Mesendoderm (in vitro differentiated cells): ENCODE measurements at places on chromosomes 4 and X.

DNA sequence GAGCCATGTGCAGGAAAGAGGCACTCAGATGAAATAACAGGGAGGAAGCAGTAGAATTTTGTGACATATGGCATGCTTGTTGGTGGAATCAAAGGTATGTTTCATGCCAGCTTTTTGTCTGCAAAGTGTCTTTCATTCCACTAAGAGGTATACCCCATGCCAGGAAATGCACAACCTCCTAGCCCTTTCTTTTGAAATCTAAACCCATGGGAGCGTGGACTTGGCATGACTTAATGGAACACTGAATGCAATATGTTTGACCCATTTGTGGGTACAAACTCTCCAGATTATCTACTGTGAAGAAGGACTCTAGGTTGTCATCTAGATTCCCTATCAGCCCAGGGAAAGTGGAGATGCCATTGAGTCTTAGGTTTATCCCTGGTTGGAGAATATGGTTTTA is 338.3 kb upstream of the TEX13C start:
- no peaks in the 10 kb centered on the region for H3K27me3 ChIP-seq
- H3K27ac ChIP-seq, result no peak overlapping the region
- no peaks in the 10 kb centered on the region for H3K4me1 ChIP-seq
- no peak for DNase-seq
- H3K36me3 ChIP-seq, result no peaks in the 10 kb centered on the region

GRCh38 chrX:115332832-115333231 is 43.3 kb downstream of the LUZP4 start:
- no peaks in the 10 kb centered on the region for H3K36me3 ChIP-seq
- no peak for DNase-seq
- H3K27ac ChIP-seq, result no peak overlapping the region
- H3K4me3 ChIP-seq, result no peak overlapping the region
- H3K4me1 ChIP-seq, result no peaks in the 10 kb centered on the region

- DNase-seq, result no peak
- H3K4me1 ChIP-seq, result peaks cover 9% of the 10 kb centered on the region
- no peak overlapping the region for H3K27ac ChIP-seq
- H3K36me3 ChIP-seq, result no peaks in the 10 kb centered on the region
- H3K27me3 ChIP-seq, result no peaks in the 10 kb centered on the region
Observed at GRCh38 chr4:3389233-3390215, 52.2 kb upstream of the HGFAC start.

GRCh38 chr4:182898479-182898799 is 18.7 kb downstream of the DCTD start:
- H3K27me3 ChIP-seq, result no peaks in the 10 kb centered on the region
- no peak overlapping the region for H3K4me3 ChIP-seq
- H3K36me3 ChIP-seq, result no peaks in the 10 kb centered on the region
- H3K27ac ChIP-seq, result no peak overlapping the region

GRCh38 chrX:130091980-130092522 is 18.2 kb downstream of the ELF4 start:
- H3K4me1 ChIP-seq, result no peaks in the 10 kb centered on the region
- H3K27ac ChIP-seq, result no peak overlapping the region
- H3K4me3 ChIP-seq, result no peak overlapping the region
- H3K27me3 ChIP-seq, result no peaks in the 10 kb centered on the region

GRCh38 chr4:88989990-88990389 is 67.0 kb downstream of the FAM13A start:
- H3K4me1 ChIP-seq, result no peaks in the 10 kb centered on the region
- H3K27me3 ChIP-seq, result no peaks in the 10 kb centered on the region
- no peak overlapping the region for H3K4me3 ChIP-seq

- H3K36me3 ChIP-seq, result no peaks in the 10 kb centered on the region
- no peak overlapping the region for H3K4me3 ChIP-seq
- H3K27me3 ChIP-seq, result no peaks in the 10 kb centered on the region
Observed at GRCh38 chrX:9519546-9520216, 54.8 kb downstream of the TBL1X start.

DNA sequence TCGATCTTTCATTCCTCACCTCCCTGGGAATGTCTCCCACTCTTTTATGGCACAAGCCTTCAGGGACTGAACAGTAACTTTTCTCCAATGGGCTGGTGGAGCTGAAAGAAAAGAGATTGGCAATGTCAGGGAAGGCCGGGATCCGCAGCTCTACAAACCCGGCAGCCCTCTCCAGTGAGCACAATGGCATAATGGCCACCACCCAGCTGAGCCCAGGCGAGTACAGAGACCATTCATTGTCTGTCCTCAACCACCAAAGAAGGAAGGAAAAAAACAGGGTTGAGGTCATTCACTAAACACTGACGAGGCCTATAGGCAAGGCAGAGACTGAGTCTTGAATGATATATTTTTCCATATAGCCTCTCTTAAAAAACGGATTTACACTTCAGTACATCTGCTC is 3.6 kb downstream of the GEMIN8 start:
- H3K36me3 ChIP-seq, result no peaks in the 10 kb centered on the region
- H3K4me3 ChIP-seq, result no peak overlapping the region

DNA sequence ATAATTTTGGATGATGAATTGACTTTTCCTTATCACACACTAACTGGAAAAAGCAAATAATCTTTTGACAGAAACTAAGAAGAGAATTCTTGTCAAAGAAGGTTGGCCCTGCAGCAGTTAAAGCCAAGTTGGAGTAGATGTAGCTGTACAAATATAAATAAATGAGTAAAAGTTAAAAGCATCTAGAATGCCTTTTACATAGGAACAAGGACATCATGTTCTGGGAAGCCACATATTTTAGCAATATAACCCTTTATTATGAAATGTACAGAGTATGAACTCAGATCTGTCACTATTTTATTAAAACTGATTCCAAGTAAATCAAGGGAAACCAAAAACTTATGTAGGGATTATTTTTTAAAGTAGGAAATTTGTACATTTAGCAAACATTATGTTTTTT is 269.4 kb upstream of the FAT4 start:
- no peaks in the 10 kb centered on the region for H3K4me1 ChIP-seq
- no peaks in the 10 kb centered on the region for H3K27me3 ChIP-seq
- H3K4me3 ChIP-seq, result no peak overlapping the region
- no peak overlapping the region for H3K27ac ChIP-seq
- no peak for DNase-seq

DNA sequence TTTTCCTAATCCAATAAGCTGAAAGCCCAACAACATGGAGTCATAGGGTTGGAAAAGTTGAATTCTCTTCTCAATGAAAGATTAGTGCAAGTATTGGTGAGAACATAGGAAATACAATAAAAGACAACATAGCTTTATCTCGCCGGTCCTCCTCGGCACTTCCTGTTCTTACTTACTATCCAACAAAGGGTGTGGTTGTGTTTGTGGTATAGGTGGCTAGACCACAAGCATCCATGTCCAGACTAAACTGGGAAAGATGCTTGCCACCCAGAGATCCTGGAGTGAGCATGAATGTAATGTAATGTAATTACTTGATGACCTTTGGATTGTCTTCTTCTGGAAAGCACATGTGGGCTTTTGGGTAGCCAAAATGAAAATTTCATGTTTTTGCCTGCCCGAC is 223.8 kb downstream of the CPE start:
- no peak overlapping the region for H3K27ac ChIP-seq
- no peaks in the 10 kb centered on the region for H3K36me3 ChIP-seq
- no peaks in the 10 kb centered on the region for H3K27me3 ChIP-seq
- H3K4me3 ChIP-seq, result no peak overlapping the region

GRCh38 chr4:119666653-119667091 is 38.1 kb upstream of the PDE5A start:
- no peaks in the 10 kb centered on the region for H3K4me1 ChIP-seq
- peak; percentile 25 for DNase-seq
- H3K36me3 ChIP-seq, result no peaks in the 10 kb centered on the region
- H3K27me3 ChIP-seq, result no peaks in the 10 kb centered on the region
- H3K27ac ChIP-seq, result no peak overlapping the region

DNA sequence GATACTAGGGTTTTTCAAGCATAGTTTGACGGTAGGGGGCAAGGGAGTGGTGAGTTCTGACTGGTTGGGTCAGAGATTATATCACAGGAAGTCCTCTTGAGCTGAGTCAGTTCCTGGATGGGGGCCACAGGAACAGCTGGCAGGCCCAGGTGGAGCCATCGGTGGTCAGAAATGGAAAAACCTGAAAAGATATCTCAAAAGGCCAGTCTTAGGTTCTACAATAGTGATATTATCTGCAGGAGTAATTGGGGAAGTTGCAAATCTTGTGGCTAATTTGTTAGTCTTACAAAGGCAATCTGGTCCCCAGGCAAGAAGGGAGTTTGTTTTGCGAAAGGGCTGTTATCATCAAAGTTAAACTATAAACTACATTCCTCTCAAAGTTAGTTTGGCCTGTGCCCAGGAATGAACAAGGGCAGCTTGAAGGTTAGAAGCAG is 159.3 kb downstream of the PTCHD1 start:
- no peaks in the 10 kb centered on the region for H3K36me3 ChIP-seq
- H3K4me3 ChIP-seq, result no peak overlapping the region
- no peaks in the 10 kb centered on the region for H3K4me1 ChIP-seq
- peak; percentile 38 for DNase-seq
- H3K27me3 ChIP-seq, result no peaks in the 10 kb centered on the region

GRCh38 chrX:38578167-38578566 is 16.8 kb downstream of the TSPAN7 start:
- H3K36me3 ChIP-seq, result no peaks in the 10 kb centered on the region
- H3K27me3 ChIP-seq, result no peaks in the 10 kb centered on the region
- no peaks in the 10 kb centered on the region for H3K4me1 ChIP-seq
- no peak overlapping the region for H3K4me3 ChIP-seq
- H3K27ac ChIP-seq, result no peak overlapping the region
- DNase-seq, result no peak

- H3K36me3 ChIP-seq, result no peaks in the 10 kb centered on the region
- H3K4me1 ChIP-seq, result no peaks in the 10 kb centered on the region
- H3K4me3 ChIP-seq, result no peak overlapping the region
Observed at GRCh38 chr4:181418496-181418895, 824.7 kb upstream of the TENM3 start.

GRCh38 chr4:74377714-74378113 is 12.8 kb downstream of the EREG start:
- H3K36me3 ChIP-seq, result no peaks in the 10 kb centered on the region
- no peaks in the 10 kb centered on the region for H3K27me3 ChIP-seq
- no peak overlapping the region for H3K4me3 ChIP-seq

DNA sequence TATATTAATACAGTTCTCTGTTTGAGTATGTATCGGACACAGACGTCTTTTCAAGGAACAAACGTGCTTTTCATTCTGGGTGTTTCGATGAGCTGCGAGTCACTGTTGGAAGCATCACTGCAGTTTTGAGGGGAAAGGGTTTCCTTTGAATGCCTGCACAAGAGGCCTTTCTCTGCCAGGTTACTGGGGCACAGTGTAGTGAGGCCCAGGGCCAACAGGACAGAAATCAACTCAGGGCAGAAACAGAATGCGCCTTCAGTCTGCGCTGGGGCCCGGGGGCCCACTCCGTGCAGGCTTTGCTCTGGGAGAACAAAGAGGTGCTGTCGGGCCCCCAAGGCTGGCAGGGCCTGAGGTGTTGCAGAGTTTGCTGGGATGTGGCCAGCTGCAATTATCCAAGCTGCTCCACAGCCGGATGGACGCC is 2.3 kb upstream of the PPP2R3B start:
- no peak for DNase-seq
- no peak overlapping the region for H3K27ac ChIP-seq
- H3K27me3 ChIP-seq, result no peaks in the 10 kb centered on the region
- H3K4me3 ChIP-seq, result no peak overlapping the region

GRCh38 chr4:51918251-51918650 is 75.3 kb downstream of the DCUN1D4 start:
- no peak overlapping the region for H3K27ac ChIP-seq
- H3K36me3 ChIP-seq, result peaks cover 2% of the 10 kb centered on the region
- no peak for DNase-seq
- no peak overlapping the region for H3K4me3 ChIP-seq
- H3K27me3 ChIP-seq, result no peaks in the 10 kb centered on the region
- no peaks in the 10 kb centered on the region for H3K4me1 ChIP-seq

GRCh38 chr4:3019145-3019846 is 55.0 kb downstream of the HTT-AS start:
- H3K36me3 ChIP-seq, result no peaks in the 10 kb centered on the region
- no peak overlapping the region for H3K4me3 ChIP-seq
- DNase-seq, result no peak
- H3K27ac ChIP-seq, result no peak overlapping the region

- H3K27me3 ChIP-seq, result no peaks in the 10 kb centered on the region
- no peak overlapping the region for H3K27ac ChIP-seq
- H3K4me3 ChIP-seq, result no peak overlapping the region
Observed at GRCh38 chr4:123110685-123111084, 188.3 kb upstream of the NUDT6 start.

DNA sequence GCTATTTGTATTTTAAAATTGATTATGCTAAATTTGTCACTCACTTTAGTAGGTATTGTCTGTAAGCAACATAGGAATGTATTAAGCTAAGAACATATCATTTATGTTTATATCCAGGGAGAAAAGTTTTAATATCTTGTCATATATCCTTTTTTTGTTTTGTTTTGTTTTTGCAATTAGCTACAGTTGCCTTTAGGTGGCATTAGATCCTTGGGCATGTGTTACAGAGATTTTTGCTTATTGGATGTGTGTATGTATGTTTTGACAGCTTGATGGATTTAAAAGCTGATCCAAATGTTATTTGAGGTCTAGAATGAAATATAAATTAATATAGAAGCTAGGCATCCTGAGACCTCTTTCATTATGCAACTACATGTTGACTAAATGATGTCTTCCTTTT is 36.1 kb upstream of the OTUD4 start:
- no peaks in the 10 kb centered on the region for H3K36me3 ChIP-seq
- no peak overlapping the region for H3K4me3 ChIP-seq
- no peak overlapping the region for H3K27ac ChIP-seq
- H3K27me3 ChIP-seq, result no peaks in the 10 kb centered on the region
- no peak for DNase-seq

DNA sequence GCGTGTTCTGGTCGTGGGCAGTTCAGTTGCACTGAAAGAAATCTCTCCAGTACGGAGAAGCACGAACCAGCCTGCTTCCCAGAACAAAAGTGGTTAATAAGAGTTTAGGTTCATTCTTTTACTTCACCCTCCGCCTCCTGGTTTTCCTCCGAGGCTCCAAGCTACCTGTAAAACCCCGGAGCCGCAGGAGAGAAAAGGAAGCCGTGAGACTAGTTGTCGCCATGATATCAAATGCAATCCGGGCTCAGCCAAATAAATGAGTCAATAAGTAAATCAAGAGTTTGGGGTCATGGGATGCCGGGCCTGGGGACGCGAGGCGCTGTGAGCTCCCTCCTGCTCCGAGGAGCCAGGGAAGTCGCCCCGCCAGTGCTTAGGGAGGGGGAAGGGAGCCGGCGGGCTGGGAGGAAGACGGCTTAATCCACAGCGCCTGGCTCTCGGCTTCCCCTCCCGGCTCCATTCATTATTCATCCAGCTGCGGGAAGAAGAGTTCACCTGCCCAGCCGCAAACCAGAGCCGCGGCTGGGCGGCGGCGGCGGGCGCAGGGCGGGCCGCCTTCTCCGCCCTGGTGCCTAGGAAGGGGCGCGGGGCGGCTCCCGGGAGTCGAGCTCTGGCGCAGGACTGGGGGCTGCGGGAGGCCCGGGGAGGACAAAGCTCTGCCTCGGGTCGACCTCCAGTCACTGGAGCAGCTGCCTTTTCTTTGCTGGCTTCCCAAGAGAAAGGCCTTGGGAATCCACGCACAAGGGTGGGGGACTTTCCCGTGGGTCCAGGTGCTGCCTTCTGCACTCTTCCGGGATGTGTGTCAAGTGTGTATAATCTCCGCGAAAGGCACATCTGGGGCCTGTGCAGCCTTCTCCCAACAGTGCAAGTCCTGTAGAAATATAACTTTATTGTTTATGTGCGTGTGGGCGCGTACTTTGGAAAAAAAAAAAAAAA is 1.7 kb downstream of the FRAS1 start:
- peak; percentile 91 for DNase-seq
- peaks cover 3% of the 10 kb centered on the region for H3K4me1 ChIP-seq
- no peaks in the 10 kb centered on the region for H3K27me3 ChIP-seq
- peak overlapping the region; percentile 84 for H3K4me3 ChIP-seq
- no peaks in the 10 kb centered on the region for H3K36me3 ChIP-seq
- H3K27ac ChIP-seq, result peak overlapping the region; percentile 93
